ENCODE measurements at places on chromosomes 16 and 17.

DNA sequence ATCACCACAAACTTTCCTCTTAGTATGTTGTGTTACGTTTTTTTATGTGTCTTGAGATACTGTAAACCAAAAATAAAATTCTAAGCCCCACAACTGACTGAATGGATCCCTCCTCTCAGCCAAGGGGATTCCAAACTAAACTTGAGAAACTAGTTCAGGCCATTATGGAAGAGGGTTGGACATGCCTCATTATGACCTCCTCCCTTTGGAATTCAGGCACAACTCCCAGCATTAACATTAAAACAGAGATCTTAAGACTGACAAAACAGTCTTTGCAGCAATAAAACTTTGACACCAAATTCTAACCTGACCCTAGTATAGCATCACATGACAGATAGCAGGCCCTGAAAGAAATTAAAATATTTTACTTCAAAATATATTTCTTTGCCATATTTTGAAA, 51.1 kb upstream of the SLC47A1 start:
- peak; percentile 59 for DNase-seq

DNA sequence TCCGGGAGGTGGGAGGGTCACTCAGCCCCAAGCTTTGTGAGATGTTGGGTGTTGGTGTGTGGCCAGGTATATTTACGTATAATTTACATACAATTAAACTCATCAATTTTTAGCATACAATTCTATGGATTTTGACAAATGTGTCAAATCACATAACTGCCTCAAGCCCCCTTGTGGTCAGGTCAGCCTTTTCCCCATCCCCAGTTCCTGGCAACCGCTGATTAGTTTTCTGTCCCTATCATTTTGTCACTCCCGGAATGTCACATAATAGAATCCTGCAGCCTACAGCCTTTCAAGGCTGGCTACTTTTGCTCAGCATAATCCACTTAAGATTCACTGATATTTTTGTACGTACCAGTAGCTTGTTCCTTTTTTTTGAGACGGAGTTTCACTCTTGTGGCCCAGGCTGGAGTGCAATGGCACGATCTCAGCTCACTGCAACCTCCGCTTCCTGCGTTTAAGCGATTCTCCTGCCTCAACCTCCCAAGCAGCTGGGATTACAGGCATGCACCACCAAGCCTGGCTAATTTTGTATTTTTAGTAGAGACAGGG, 19.3 kb upstream of the RAI1 start:
- no peak for DNase-seq

DNA sequence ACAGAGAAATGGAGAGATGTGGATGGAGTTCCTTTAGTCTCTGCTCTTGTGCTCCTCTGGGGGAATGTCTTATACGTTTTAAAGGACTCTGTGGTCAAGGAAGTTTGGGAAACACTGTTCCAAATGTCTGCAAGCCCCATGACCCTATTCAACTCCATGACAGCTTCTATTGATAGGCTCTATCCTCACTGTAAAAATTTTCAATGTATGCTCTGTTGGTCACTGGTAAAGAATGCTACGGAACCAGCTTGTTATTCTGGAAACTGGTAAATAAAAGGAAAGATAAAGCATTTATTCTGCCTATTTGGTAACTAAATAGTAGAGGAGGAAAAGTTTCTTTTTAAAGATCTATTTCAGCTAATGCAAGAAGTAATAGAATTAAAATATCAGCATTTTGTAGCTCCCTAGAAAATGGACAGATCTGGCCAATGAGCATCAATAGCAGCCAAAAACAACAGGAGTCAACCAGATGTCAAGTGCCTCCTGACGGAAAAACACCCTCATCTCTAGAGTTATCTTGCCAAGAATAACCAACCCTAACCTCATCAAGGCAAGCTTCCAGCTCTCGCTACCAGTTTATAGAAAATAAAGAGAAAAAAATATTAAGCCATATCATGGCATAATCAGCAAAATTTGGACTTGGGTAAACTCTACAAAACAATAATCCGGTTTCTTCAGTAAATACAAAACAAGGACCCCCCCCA, 16.1 kb downstream of the GDE1 start:
- DNase-seq = no peak

- no peak for DNase-seq
Observed at GRCh38 chr17:77892031-77892430, 66.5 kb upstream of the TNRC6C start.

DNA sequence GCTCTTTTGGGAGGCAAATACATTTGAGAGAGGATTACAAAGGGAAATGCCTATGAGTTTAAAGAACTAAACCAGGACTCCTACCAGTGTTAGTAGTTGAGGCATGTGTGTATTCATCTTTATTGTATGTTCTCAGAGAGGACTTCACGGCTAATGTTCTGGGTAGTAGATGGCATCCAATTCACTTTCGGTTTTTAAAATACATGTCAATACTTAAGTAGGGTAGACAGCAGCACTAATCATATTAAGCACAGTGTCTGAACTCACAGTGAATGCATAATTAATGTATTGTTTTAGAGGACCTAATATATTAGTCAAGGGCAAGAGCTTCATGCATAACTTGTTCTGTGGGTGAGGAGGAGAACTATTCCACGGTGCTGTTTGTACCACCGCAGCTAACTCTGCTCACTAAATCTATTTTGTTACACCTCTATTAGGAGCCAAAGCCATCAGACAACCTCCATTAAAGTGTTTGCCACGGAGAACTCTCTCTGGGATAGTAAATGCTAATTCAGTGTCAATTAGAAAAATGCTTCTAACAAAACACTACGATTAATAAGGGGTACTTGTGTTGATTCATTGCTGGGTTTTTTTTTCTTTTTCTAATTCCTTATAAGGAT, 56.3 kb downstream of the COX10 start:
- DNase-seq = no peak

GRCh38 chr17:35254107-35254773, 11.4 kb downstream of the SLFN5 start:
- DNase-seq = peak; percentile 91

Measured in fibroblast of skin of abdomen (primary cell).